Activated T-helper 2 cell treated with anti-CD3 and anti-CD28 coated beads, Interferon-gamma antibody, Interleukin-2, Interleukin-4, amounts not matched to agents 10 μg/mL and 5 μg/mL and 100 μg/mL, durations not matched to agents 14 hours and 24 hours and 36 hours (primary cell): ENCODE measurements at places on chromosomes 6 and 20. TPM values are rescaled to one million over a fixed set of nuclear protein-coding genes. Genes with fewer than 3 reads are reported as not detected.
A peak's percentile ranks its signal among the peaks of the same experiment; 100 is the strongest.

The PPP2R5D gene
- 62.7 and 63.2 TPM in 2 replicates for total RNA-seq

The ESR1 gene
- not detected in 2 replicates for total RNA-seq

The NKX2-4 gene
- total RNA-seq = not detected in 2 replicates

The SIRPD gene
- total RNA-seq = 0.37 TPM in 1 of 2 replicates, not detected in the other

The HSPA12B gene
- total RNA-seq = 0.05 TPM in 1 of 2 replicates, not detected in the other

The GNAS-AS1 gene
- 1.7 and 1.9 TPM in 2 replicates for total RNA-seq

GRCh38 chr6:119323478-119323877, 26.1 kb downstream of the MAN1A1 start:
- no peaks in the 10 kb centered on the region for H3K27me3 ChIP-seq
- DNase-seq = no peak

DNA sequence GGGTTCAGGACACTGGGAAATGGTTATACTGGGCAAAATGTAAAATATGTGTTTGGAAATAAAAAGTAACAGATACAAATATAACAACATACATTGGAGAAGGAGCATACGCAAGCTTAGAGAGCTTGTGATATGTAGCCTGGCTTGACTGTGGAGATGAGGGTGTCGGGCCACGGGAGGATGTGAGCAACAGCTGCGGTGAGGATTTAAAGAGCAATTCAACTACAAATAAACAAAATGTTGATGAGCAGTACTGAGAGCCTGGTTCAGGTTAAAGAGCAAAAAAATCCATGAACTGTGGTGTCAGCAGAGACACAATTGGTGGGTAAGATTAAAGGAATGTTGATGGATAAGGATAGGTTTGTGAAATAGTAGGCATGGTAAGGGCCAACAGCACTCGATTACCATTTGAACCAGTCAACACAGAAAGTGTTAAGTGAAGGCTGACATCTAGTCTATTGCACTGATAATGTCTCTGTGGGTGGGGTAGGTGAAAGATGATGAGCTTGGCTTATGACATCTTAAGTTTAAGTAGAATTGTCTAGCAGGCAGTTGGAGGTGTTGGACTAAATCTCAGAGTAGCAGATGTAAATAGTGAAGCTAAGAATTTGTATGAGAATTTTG, 723.2 kb downstream of the EPM2A start:
- peaks cover 5% of the 10 kb centered on the region for H3K36me3 ChIP-seq
- no peak for DNase-seq
- H3K27me3 ChIP-seq = peaks cover 6% of the 10 kb centered on the region
- peak overlapping the region; percentile 26 for H3K27ac ChIP-seq

- H3K4me1 ChIP-seq = no peaks in the 10 kb centered on the region
- no peak overlapping the region for H3K4me3 ChIP-seq
- H3K36me3 ChIP-seq = no peaks in the 10 kb centered on the region
- H3K27me3 ChIP-seq = no peaks in the 10 kb centered on the region
- H3K27ac ChIP-seq = no peak overlapping the region
Measured at GRCh38 chr6:19181211-19181610, 656.0 kb upstream of the ID4 start.

DNA sequence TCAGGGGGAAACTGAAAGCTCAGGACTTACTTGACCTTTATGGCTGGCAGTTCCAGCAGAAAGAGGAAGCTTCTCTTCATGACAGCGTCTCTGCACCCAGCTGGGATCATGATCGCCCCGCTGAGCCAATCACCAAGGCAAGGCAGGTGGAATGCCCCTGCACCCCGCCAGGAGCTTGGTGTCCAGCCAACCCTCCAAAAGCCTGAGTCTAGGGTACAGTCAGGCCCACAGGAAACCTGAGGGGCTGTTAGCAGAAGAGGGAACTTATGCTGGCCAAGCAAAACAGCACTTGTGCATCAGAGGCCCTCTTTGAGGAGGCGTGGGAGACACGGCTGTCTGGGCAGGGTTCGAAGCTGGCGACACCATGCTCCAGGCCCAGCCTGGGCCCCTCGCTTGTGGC, 188.3 kb upstream of the GMDS start:
- no peaks in the 10 kb centered on the region for H3K36me3 ChIP-seq
- no peaks in the 10 kb centered on the region for H3K4me1 ChIP-seq
- no peak overlapping the region for H3K27ac ChIP-seq
- DNase-seq = no peak
- no peak overlapping the region for H3K4me3 ChIP-seq

DNA sequence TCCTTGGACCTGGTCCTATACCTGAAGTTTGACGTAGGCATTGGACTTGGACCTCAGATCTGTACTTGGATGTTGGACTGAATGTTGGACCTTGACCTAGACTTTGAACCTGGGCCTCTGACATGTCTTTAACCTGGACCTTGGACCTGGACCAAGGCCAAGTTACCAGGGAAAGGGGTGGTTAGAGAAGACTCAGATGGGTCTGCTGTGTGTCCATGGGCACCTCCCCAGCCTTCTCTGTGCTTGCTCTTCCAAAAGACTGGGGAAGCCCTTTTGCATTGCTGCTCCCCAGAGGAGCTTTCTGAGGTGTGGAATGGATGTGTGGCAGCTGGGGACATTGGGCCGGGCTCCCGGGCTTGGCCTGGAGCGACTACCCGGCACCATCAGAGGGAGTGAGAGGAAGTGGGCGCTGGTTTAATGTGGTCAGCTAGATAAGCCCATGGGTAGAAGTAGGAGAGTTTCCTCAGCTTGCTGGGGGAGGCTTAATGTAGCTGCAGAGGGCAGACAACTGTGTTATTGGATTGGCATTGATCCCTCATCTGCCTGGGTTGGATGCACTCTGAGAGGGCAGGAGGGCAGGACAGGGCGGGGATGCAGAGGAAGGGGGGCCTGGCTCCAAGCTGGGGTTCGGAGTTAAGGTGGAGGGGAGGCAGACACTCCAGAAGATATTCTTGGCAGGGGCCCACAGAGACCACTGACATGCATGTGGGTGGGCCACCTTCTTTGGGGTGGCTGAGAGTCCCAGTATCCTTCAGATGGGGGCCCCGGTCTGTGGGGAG, 4.2 kb downstream of the SCRT2 start:
- H3K27me3 ChIP-seq = peaks cover 55% of the 10 kb centered on the region
- H3K27ac ChIP-seq = no peak overlapping the region

GRCh38 chr6:166269301-166270039, 38.7 kb downstream of the PRR18 start:
- H3K27ac ChIP-seq = no peak overlapping the region
- peaks cover 9% of the 10 kb centered on the region for H3K27me3 ChIP-seq
- no peak for DNase-seq
- H3K4me3 ChIP-seq = no peak overlapping the region
- no peaks in the 10 kb centered on the region for H3K4me1 ChIP-seq

DNA sequence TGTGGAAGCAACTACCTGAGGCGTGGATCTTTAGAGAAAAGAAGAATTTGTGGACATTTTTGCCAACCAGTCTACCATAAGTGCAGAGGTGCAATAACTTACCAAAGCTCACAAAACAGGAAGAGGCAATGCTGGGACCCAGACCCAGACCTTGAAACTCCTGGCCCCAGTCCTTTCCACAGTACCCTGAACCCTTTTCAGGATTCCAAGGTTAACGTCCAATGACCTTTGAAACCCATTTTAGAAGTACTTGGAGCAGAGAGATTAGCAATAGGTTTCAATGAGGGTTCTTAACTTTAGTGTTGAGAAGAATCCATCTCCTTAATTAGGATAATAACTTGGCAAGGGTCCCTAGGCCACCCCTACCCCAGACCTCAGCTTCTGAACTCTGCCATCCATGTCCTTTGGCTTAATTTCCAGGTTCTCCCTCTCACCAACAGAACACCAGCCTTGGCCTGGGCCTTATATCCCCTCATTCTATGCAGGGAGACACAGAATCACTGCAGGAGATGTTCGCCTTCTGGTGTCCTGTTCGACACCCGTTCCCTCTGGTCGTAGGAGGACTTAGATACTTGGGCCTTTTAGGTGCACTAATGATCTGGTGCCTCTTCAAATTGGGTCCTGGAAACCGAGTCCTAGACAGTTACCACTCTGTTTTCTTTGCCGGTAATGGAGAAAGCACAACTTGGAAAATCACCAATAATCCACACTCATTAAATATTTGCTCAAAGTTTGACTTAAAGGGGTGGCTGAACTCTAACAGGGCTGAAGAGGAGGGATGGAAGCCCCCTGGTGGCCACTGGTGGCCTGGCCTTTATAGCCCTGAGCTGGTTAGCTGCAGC, 40.6 kb downstream of the ISM1 start:
- H3K36me3 ChIP-seq = no peaks in the 10 kb centered on the region
- H3K27ac ChIP-seq = no peak overlapping the region
- DNase-seq = peak; percentile 47
- H3K4me1 ChIP-seq = peaks cover 11% of the 10 kb centered on the region

DNA sequence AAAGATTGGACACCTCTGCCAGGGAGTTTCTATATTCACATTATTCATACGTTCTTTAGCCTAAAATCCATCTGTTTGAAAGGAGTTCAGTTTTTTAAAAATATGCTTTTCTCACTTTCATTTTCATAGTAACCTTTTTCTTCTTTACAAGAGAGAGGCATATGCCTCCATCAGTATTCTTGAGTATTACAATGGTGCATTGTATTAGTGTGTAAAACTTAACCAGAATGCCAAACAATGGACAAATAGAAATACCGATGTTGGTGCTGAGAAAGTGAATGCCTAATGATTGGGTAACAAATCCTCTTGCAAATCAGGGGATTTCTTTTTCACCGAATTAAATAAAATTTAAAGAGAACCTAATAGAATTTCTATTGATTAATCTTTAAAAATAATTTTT, 163.2 kb upstream of the LAMA2 start:
- H3K27me3 ChIP-seq = peaks cover 16% of the 10 kb centered on the region
- DNase-seq = no peak
- no peak overlapping the region for H3K4me3 ChIP-seq
- H3K4me1 ChIP-seq = no peaks in the 10 kb centered on the region

GRCh38 chr6:109736273-109737025, 45.4 kb downstream of the FIG4 start:
- peaks cover 17% of the 10 kb centered on the region for H3K36me3 ChIP-seq
- no peaks in the 10 kb centered on the region for H3K4me1 ChIP-seq
- no peak for DNase-seq
- no peak overlapping the region for H3K4me3 ChIP-seq
- no peak overlapping the region for H3K27ac ChIP-seq

DNA sequence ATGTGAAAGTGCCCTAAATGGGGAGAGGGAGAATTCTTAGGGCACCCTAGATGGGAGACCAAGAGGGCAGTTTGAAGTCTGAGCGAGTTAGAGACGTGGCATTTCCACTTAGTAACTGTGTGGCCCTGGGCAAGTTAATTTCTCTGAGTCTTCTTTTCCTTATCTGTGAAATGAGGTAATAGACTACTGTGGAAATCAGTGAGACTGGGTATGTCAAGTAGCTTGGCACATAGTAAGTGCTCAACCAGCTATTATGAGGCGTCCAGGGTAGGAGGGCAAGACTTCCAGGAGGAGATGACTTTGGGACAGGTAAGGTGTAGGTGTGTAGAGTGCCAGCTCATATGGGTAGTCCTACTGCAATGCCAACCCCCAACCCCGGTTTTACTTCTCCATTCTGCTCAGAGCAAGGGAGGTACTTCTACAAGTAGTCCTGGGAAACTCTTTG, 770 bp downstream of the KIF3B start:
- H3K4me1 ChIP-seq = peaks cover 41% of the 10 kb centered on the region
- H3K27ac ChIP-seq = peak overlapping the region; percentile 85
- peaks cover 34% of the 10 kb centered on the region for H3K36me3 ChIP-seq
- no peak for DNase-seq

DNA sequence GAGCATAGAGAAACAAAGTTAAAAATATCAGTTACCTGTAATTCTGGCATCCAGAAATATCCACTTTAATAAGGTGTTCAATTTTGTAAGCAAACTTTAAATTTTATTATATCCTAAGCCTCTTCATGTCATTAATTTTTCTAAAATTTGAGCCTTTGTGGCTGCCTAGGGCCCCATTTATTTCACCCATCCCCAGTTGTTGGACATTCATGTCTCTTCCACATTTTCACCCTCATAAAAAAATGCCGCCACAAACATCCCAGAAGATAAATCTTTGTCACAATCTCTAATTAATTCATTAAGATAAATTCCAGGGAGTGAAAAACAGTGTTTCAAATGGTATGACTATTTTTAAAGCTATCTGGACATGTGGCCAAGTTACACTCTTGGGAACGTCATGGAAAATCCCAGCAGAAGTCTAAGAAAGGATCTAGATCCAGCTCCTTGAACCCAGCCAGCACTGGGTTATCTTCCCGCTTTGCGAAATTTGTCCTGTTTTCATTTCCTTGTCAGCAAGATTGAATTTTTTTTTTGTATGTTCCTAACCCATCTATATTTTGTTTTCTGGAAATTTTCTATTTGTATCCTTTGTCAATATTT, 97.2 kb downstream of the TMEM242 start:
- H3K4me3 ChIP-seq = no peak overlapping the region
- no peak for DNase-seq
- H3K27me3 ChIP-seq = peaks cover 7% of the 10 kb centered on the region
- H3K4me1 ChIP-seq = peaks cover 39% of the 10 kb centered on the region
- no peaks in the 10 kb centered on the region for H3K36me3 ChIP-seq

DNA sequence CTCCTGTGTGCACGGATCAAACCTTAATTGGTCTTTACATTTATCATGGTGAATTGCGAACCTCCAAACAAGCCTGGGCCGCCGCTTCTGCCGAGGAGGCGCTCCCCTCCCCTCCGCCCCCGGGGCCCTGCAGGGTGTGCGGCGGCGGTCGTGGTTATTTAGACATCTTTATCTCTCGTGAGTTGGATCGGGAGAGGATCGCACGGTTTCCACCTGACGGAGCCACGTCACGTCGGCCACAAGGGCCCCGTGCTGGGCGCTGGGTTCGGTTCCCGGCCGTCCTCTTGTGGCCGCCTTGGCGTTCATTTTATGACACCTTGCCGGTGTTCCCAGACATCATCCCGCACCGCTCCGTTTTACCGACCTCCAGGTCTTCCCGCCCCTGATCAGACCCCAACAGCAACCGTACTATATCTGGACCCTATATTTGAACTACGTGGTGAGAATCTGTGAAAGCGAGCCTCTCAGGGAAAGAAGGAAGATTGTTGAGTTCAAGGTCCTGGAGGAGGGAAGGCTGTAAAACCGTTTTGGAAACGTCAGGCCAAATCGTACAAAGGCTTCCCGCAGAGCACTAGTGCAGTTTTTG, 1.3 kb upstream of the CNR1 start:
- DNase-seq = no peak
- H3K27me3 ChIP-seq = peaks cover 70% of the 10 kb centered on the region
- peaks cover 8% of the 10 kb centered on the region for H3K4me1 ChIP-seq
- H3K4me3 ChIP-seq = peak overlapping the region; percentile 51

DNA sequence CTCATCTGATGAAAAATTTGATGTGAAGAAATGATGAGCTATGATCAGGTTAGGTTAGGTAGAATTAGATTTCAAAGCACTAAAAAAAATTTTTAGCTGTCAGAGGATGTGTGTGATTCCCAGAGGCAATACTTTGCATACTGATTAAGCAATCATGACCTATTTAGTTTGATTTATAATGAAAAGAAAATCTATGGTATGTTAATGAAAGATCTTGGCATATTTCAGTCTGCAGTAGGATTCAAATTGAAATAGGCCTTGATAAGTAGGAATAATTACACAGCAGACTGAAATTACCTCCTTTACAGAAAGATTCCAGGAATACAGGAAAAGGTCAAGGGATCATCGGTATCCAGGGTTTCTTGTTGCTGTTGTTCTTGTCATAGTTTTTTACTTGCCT, 69.3 kb downstream of the HDDC2 start:
- no peak overlapping the region for H3K27ac ChIP-seq
- no peak for DNase-seq
- H3K27me3 ChIP-seq = peaks cover 6% of the 10 kb centered on the region
